NCI-H1105 treated with DMSO at 0.1 percent for 48 hours (cell line): ENCODE measurements at places on chromosomes 5 and 9.

GRCh38 chr5:179901915-179902762 is 5.6 kb downstream of the TBC1D9B start:
- DNase-seq, result no peak

DNA sequence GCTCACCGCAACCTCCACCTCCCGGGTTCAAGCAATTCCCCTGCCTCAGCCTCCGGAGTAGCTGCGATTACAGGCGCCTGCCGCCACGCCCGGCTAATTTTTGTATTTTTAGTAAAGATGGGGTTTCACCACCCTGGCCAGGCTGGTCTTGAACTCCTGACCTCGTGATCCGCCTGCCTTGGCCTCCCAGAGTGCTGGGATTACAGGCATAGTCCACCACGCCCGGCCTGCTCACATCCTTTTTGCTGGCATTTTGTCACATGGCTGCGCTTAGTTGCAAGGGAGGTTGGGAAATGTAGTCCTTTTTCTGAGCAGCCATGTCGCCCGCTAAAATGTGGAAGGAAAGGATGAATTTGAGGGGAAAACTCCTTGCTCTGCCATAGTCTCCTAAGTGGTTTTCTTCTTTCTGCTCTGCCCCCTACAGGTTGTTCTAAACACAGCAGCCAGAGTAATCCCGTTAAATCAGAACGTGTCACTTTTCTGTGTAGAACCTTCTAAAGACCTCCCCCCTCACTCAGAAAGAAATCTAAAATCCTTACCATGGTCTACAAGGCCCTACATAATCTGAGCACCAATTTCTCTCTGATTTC is 57.8 kb upstream of the HSPA9 start:
- DNase-seq, result no peak

- DNase-seq, result peak; percentile 36
These were observed 364 bp upstream of the SFXN1 start for GRCh38 chr5:175478008-175478383.

DNA sequence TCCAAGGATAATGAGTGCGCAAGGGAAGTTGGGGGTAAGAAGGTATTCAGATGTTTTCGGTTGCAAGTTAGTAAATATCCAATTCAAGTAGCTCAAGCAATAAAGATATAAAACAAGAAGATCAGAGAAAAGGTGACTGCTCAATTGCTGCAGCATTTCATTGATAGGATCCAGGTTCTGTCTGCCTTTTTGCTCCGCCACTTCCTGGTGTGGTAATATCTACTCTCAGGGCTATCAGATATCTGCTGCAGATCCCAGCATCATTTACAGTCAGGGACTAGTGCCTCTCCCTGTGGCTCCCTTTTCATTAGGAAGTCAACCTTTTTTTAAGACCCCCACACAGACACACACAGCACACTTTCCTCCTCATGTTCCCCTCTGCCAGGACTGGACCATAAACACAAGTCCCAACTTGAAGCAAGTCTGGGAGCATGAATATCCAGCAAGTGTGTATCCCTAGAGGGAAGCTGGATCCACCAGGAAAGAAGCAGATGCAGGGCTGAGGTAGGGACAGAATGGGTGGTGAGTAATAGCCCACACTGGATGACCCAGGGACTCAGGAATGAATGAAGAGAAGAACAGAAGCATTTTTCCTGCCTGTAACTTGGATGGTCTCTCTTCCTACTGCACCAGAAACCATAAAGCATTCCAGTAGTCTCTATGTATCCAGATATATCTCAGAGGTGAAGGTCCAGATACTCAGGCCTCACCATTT is 53.7 kb downstream of the ZNF622 start:
- no peak for DNase-seq

DNA sequence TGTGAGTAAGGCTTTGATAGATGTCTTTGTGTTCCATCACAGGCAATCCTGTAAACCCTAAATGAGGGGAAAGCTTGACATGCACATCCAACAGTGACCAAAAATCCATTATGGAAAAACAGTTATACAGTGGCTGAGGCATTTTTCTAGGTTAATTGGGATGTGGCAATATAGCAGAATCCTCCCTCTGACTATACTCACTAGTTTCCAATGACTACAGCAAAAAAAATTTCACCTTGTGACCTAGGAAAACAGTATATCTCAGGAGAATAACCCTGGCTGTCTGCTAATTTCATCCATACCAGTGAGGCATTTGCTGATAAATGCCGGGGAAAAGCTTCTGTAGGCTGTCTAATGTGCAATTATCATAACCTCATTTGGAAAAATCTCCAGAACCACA is 49.9 kb upstream of the SNCAIP start:
- no peak for DNase-seq
